ENCODE measurements at places on chromosomes 6 and 20. TPM values are rescaled to one million over a fixed set of nuclear protein-coding genes. Genes with fewer than 3 reads are reported as not detected.

Gene TENT5A
- total RNA-seq = 8.1 TPM

Gene ROS1
- not detected for total RNA-seq

Gene SLC32A1
- not detected for total RNA-seq

Gene HNF4A
- total RNA-seq = not detected

Gene OVOL2
- total RNA-seq = not detected

Gene ZNF391
- 0.76 TPM for total RNA-seq

Gene VNN1
- under 0.01 TPM for total RNA-seq

Gene MAP3K5
- total RNA-seq = 25.1 TPM

Gene IP6K3
- total RNA-seq = not detected

Gene HAO1
- not detected for total RNA-seq

Gene NRSN1
- total RNA-seq = not detected

Gene FABP7
- total RNA-seq = not detected

Gene CD93
- 533 TPM for total RNA-seq

Gene EPHA7
- total RNA-seq = 0.97 TPM

Gene ANGPT4
- not detected for total RNA-seq
